Mesendoderm (in vitro differentiated cells): ENCODE measurements at places on chromosomes 3 and 15.

GRCh38 chr15:84609818-84610525, 9.2 kb downstream of the ZSCAN2 start:
- H3K27me3 ChIP-seq = no peaks in the 10 kb centered on the region
- no peak for DNase-seq
- no peak overlapping the region for H3K4me3 ChIP-seq
- H3K36me3 ChIP-seq = peaks cover 2% of the 10 kb centered on the region
- no peak overlapping the region for H3K27ac ChIP-seq
- H3K4me1 ChIP-seq = no peaks in the 10 kb centered on the region

- no peak overlapping the region for H3K27ac ChIP-seq
- no peak overlapping the region for H3K4me3 ChIP-seq
- H3K27me3 ChIP-seq = no peaks in the 10 kb centered on the region
Measured at GRCh38 chr15:25433118-25433865, 5.5 kb downstream of the UBE3A start.

GRCh38 chr3:2872884-2873283, 237.3 kb downstream of the IL5RA start:
- no peak overlapping the region for H3K4me3 ChIP-seq
- no peak overlapping the region for H3K27ac ChIP-seq
- no peaks in the 10 kb centered on the region for H3K36me3 ChIP-seq
- no peak for DNase-seq
- no peaks in the 10 kb centered on the region for H3K27me3 ChIP-seq
- no peaks in the 10 kb centered on the region for H3K4me1 ChIP-seq

GRCh38 chr15:68730471-68730919, 90.2 kb downstream of the ANP32A start:
- peak; percentile 81 for DNase-seq
- no peak overlapping the region for H3K27ac ChIP-seq
- H3K27me3 ChIP-seq = no peaks in the 10 kb centered on the region
- no peak overlapping the region for H3K4me3 ChIP-seq
- H3K4me1 ChIP-seq = peaks cover 1% of the 10 kb centered on the region
- H3K36me3 ChIP-seq = no peaks in the 10 kb centered on the region

DNA sequence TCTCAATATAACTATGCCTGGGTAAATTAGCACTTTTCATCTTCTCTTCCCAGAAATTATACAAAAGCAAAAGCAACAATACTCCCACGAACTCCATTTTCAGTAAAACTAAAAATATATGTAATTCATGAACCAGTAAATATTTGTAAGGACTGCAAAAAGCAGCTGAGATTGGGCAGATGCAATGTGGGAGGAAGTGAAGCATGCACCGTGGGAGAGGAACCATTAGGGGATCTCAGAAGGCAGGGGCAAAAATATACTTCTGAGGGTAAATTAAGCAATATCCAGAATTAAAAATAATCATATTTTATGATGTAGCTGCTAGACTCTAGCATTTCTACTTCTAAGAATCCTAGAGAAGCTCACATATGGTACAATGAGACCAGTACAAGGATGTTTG, 20.2 kb downstream of the CFAP91 start:
- H3K4me3 ChIP-seq = no peak overlapping the region
- H3K27ac ChIP-seq = no peak overlapping the region
- H3K4me1 ChIP-seq = no peaks in the 10 kb centered on the region
- no peaks in the 10 kb centered on the region for H3K36me3 ChIP-seq
- DNase-seq = no peak

DNA sequence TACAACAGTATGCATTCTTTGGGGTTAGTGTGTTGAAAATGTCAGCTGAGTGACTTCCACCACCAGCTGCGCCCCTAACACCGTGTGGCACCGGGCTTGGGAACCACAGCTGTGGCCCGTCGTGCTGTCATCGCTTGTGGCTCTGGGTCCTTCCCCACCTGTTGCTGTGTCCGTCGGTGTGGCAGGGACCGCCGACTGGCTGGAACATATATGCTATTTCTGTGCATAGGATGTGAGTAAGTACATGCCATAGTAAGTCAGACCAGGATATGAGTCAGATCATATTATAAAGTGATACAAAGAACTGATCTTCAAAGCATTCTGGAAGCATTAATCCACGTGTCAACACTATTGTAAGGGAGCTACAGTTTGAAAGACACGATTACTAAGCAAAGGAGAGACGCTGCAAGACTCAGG, 31.9 kb downstream of the EHD4 start:
- no peak overlapping the region for H3K27ac ChIP-seq
- no peaks in the 10 kb centered on the region for H3K27me3 ChIP-seq
- no peak overlapping the region for H3K4me3 ChIP-seq
- H3K4me1 ChIP-seq = no peaks in the 10 kb centered on the region

DNA sequence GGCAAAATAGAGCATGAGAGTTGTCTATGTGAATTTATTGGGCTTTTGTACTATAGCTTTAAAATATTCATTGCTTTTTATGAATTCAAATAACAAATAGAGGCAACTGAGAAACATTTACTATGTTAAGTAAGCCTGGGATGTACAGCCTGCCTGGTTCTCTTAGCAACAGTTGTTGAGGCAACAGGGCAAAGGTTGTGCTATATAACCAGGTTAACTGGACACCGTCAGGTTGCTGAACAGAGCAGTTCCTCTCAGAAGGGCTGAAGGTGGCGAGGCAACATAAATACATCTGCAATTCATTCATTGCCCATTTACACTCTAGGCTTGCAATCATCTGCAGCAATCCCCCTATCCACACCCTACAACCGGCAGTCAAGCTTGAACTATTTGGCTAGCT, 78.2 kb downstream of the GTF2E1 start:
- H3K4me3 ChIP-seq = no peak overlapping the region
- H3K4me1 ChIP-seq = no peaks in the 10 kb centered on the region
- H3K36me3 ChIP-seq = no peaks in the 10 kb centered on the region
- H3K27me3 ChIP-seq = no peaks in the 10 kb centered on the region

DNA sequence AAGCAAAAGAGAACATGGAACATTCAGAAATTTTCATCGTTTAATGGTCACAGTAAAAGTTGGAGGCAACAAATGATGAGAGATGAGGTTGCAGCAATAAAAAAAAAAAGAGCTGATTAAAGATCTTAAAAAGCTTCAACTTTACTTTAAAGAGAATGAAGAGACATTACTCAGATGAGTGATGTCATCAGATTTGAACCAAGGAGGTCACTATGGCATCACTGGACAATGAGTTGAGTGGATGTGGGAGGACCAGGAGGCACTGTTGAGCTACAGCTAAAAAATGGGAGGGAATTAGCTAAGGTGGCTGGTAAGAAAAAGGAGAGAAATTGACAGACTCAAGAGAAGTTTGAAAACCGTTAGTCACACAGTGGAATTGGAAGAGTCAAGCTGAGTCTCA, 138.4 kb downstream of the SST start:
- H3K27me3 ChIP-seq = no peaks in the 10 kb centered on the region
- H3K36me3 ChIP-seq = no peaks in the 10 kb centered on the region
- no peak overlapping the region for H3K27ac ChIP-seq
- no peak for DNase-seq
- no peak overlapping the region for H3K4me3 ChIP-seq
- no peaks in the 10 kb centered on the region for H3K4me1 ChIP-seq
